ENCODE measurements at places on chromosomes 16 and 17.

DNA sequence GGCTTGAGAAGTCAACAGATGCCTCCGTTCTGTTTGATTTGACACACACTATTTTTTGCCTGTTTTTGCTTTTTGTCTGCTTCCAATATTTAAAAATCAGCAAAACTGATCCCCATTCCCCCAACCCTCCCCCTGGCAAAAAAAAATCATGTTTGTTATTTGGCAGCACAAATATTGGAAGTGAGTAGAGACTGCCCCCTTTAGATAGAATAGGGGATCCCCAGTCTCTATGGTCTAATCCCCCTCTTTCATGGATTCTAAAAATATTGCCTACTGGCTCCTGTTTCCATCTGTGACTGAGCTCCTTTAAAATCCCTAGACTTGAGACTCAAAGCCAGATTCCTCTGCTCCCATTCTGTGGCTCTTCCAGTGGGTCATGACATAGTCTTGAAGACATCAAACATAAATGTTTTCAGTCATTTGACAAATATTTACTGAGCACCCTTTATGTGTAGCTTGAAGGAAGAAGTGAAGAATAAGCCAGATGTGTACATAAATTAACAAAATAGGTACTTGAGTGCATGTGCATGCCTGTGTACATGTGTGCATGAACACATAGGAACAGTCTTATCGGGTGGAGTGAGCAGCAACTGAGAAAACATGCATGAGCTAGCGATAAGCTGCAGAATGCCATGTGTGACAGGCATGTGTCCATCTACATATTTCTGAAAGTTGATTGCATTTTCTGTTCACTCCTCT, 101.2 kb downstream of the SALL1 start:
- no peak for DNase-seq

DNA sequence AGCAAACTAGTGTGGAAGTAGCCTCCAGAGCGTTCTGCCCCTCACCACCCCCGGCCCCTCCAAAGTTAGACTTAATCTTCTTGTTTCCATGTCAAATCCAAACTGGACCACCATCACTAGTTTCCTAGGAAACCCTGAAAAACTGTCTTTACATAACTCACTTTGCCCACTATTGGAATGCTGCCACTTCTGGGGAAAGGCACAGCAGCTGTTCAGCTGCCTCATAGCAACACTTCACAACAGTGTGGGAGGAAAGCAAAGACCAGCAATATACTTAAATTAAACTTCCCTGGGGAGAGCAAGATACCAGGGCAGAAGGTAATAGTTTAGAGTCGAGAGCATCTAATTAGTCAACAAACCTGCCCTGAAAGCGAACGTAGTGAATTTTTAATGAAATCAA, 452.2 kb downstream of the KCNJ2 start:
- DNase-seq: no peak

GRCh38 chr17:7478276-7479212, 887 bp downstream of the ZBTB4 start:
- peak; percentile 27 for DNase-seq

DNA sequence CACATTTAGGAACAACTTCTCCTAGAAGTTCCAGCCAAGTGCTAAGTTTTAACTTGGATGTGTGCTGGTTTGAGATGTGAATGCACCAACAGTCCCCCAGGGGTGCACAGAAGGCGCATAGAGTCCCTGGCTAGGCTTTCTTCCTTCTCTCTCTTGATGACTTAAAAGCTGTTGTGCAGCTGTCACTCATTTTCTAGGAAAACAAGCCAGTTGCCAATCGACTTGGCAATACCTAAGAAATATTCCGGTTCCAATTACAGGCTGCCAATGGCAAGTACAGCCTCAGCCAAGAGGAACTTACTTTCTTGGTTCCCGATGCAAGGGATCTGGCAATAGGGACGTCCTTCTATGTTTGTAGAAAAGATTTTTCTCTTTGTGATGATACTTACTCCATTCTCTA, 266.6 kb upstream of the EEF2KMT start:
- DNase-seq: no peak

- DNase-seq: no peak
These were observed 10.9 kb upstream of the IL34 start for GRCh38 chr16:70635336-70636016.

DNA sequence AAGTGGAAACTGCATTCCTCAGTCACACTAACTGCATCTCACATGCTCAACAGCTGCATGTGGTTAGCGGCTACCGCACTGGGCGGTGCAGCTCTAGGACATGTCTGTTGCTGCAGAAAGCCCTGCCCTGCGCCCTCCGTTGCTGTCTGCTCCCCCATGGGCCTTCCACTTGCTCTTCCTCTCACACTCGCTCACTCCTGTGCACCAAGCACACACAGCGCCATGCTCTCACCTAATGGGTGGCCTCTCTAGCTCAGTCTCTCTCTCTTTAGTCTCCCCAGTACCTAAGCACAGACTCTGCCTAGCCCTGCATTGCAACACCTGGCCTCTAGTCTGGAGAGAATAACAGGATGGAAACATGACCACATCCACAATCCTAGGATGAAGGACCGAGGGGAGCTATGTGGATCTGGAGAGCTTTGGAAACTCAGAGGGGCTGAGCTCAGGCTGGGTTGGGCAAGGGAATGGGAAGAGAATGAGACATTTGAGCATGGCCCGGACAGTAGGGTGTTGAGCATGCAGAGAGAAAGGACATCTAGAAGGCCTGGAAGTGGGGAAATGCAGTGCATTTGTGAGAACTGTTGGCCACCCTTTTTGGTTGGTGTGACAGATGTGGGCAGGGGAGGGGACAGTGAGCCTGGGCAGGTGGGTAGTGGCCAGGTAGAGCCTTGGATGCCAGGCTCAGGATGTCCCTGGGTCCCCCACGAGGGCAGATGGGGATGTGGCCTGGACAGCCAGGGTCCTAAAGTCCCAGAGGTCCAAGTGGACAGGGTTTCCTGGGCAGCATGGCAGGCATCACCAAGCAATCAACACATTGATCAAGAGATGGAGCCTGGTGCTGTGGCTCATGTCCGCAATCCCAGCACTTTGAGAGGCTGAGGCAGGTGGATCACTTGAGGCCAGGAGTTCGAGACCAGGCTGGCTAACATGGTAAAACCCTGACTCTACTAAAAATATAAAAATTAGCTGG, 16.1 kb downstream of the SGCA start:
- no peak for DNase-seq

DNA sequence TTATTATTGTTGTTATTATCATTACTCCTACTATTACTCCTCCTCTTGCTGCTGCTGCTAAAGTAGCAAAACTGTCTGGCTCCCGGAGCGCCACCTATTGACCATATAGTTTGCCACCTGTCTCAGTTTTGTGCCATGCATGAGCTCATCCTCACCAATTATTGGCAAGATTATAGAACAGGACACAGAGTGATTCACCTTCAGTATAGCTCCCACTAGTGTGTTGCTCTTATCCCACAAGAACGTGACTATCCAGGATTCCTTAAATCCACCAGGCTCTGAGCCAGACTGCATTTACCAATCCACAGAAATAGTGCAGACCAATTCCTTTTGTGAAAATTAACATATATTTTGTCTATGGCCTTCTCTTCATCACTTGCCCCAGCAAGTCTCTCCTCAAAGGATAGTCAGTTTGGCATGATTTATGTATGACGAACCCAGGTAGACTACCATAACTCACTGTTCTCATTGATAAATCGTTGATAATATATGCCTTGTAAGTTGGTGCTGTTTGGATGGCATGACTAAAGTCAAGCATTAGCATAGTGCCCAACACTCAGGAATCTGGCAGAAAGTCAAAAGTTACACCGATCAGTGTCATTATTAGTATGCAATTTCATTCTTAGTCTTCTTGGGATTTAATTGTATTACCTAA, 405.5 kb upstream of the HSBP1 start:
- no peak for DNase-seq

DNA sequence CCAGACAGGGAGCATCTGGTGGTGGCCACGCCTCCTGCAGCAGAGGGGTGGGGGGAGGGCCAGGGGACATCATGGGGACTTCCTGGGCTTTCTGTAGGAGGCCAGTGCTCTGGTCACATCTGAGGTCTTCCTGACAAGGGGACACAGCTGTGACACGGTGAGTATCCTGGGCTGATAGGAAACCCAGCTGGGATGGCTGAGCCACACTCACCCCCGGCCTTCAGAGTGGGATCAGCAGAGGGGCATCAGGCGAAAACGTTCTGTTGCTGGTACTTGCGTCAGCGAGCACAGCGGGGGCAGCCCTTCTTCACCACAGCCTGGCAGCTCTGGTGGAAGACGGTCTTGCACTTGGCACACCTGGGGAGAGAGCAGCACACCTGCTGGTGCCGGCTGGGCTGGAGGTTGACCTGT, 122.9 kb upstream of the SMURF2 start:
- DNase-seq: no peak

GRCh38 chr17:27540318-27541101, 84.3 kb downstream of the KSR1 start:
- DNase-seq: no peak

- DNase-seq: no peak
These were observed 6.2 kb downstream of the FSCN2 start for GRCh38 chr17:81534157-81535006.

- DNase-seq: no peak
These were observed 7.4 kb downstream of the FOXF1 start for GRCh38 chr16:86517652-86518258.

- DNase-seq: no peak
These were observed 34.0 kb downstream of the OR1D5 start for GRCh38 chr17:3029213-3029913.

- DNase-seq: no peak
These were observed 443.0 kb upstream of the CCL2 start for GRCh38 chr17:33811984-33812577.

DNA sequence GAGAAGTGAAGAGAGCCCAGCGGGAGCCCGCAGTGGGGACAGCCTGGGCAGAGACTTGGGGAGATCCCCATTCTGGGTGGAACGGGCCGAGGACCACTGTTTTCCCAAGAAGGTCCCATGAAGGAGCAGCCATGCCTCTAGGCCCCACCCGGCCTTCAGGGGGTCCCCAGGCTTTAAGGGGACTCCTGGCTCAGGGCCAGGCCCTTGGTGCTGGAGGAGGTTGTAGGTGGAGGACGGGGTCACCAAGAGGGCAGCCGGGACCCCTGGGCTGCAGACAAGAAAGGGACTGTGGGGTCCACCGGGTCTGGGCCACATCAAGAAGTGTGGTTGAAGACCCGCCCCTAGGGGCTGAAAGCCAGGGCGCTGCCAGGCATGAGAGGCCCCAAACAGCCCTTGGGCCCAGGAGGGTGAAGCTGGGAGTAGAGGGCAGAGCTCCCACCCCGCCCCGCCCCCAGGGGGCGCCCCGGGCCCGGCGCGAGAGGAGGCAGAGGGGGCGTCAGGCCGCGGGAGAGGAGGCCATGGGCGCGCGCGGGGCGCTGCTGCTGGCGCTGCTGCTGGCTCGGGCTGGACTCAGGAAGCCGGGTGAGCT, at the start of gene PRSS21:
PRSS21 (plus strand) TSS at position 487 of the 589 bp plus-strand sequence; CDS start at position 519, 32 bp downstream.
- no peak for DNase-seq

DNA sequence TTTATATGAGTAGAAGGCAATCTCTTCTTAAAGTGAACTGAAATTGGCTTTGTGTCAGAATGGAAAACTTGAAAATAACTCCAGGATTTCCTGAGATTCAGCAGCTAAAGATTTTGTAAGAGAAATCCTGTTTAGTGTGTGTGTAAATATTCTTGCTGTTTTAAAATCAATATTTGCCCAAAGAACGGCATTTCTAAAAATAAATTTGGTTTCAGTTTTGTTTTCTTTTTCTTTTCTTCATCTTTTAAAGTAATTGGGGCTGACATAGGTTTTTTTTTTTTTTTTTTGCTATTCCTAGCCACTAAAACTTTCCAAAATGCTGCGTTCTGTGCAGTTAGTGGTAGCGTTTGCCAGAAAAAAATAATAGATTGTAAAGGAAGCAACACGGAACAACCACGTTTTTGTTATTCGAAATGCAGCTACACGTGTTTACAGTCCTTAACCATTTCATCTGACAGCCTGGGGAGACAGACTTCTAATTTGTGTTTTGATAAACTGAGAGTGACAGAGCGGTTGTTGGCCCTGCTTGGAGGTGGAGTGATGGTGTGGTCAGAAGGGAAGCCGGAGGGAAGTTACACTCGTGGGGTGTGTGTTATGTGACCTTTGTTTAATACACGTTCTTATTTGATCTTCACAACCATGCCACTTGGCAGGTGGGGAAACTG, 21.6 kb upstream of the SMPD3 start:
- DNase-seq: no peak

GRCh38 chr17:29433541-29433940, 43.4 kb downstream of the TAOK1 start:
- DNase-seq: no peak

- DNase-seq: no peak
These were observed 9.7 kb downstream of the ENPP7 start for GRCh38 chr17:79740413-79740812.

DNA sequence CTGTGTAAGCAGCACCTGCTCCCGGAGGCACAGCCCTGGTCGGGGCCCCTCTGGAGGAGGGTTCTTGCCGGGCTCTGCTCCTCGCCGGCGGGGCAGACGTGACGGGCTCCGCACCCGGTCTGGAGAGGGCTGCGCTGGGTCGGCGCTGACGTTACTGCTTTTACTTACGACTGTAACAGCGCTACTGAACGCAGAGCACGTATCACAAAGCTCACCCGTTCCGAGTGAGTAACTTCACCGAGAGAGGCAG, 1.3 kb upstream of the RAB40C start:
- peak; percentile 51 for DNase-seq

DNA sequence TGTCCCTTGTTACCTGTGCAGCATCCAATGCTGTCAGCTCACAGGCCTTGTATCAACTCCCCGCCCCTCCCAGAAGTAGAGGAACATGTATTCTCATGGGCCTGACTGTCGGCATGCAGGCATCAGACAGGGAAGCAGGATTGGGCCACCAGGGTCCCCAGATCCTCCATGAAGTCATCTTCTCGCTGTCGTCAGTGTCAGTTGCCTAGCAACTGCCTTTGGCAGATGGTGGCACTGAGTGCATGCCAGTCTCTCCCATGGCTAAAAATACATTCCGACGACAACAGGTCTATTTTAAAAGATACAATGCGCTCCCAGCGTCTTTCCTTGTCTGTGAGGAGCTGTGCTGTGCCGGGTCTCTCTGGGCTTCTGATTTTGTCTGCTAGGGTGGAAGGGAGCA, 36.8 kb upstream of the CES5A start:
- no peak for DNase-seq

DNA sequence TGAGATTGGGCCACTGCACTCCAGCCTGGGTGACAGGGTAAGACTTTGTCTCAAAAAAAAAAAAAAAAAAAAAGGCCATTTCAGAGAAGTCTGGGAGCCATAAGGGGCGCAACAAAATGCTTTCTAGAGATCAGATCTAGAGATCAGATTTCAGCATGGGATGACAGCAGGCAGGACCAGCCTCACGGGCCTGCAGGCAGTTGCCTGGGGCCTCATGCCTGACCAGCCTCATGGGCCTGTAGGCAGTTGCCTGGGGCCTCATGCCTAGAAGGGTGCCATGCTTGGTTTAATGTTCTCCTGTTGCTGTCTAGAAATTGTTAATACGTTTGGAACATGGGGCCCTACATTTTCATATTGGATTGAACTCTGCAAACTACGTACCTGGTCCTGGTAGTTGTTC, 59.4 kb downstream of the MARF1 start:
- no peak for DNase-seq

- DNase-seq: no peak
These were observed 12.7 kb downstream of the BPTF start for GRCh38 chr17:67837965-67838364.

GRCh38 chr16:68235108-68235886, 630 bp downstream of the ESRP2 start:
- no peak for DNase-seq

All from T-helper 2 cell (primary cell).